Activated effector memory CD4-positive, alpha-beta T cell treated with Interleukin-2 at 50 U/mL for 16 hours (primary cell): ENCODE measurements at places on chromosomes 6 and 20.

DNA sequence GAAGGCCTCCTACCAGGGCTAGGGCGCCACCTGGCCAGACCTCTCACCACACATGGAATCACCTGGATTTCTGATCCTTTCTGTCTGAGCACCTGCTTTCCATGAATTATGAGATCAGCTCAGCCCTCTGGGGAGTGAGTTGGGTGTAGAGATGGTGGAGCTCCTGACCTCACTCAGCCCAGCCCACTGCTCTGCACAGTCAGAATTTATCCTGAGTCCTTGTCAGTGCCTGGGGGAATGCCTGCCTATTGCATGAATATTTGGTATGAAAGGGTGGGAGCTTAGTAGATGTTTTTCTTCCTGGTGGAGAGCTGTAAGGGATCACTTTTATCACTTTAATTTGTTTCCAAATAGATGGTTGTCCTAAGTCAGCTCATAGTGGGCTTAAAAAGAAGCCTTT, 47.5 kb downstream of the DTD1 start:
- DNase-seq, result no peak

- DNase-seq, result no peak
Observed at GRCh38 chr6:284486-284885, 7.8 kb upstream of the DUSP22 start.

- no peak for DNase-seq
Observed at GRCh38 chr6:143507358-143508145, 4.0 kb downstream of the FUCA2 start.

DNA sequence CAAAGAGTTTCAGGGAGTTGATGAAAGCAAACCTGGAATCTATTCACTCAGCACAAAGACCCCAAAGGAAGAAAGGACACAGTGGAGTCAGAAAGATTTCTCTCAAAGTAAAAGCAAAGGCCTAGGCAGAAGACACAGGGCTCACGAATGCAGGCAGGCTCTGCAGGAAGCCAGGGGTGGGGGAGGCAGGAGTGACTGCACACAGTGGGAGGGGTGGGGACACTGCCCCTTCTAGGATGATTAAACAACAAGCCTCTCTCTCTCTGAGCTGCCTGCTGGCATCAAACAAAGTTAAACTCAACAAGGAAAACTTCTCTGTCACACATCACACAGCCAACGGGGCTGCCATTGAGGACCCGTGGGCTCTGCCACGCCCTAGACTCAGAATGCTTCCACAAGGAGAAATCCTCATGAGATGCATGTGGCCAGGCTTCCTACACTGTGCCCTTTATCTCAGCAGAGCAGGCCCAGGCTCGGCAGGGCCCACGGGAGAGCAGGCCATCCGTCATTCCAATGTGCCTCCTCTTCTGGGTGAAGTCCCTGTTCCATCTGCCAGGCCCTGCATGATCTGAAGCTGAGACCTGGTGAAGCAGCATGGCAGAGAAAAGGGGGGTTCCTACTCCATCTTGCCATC, 70.1 kb downstream of the RAMACL start:
- no peak for DNase-seq

DNA sequence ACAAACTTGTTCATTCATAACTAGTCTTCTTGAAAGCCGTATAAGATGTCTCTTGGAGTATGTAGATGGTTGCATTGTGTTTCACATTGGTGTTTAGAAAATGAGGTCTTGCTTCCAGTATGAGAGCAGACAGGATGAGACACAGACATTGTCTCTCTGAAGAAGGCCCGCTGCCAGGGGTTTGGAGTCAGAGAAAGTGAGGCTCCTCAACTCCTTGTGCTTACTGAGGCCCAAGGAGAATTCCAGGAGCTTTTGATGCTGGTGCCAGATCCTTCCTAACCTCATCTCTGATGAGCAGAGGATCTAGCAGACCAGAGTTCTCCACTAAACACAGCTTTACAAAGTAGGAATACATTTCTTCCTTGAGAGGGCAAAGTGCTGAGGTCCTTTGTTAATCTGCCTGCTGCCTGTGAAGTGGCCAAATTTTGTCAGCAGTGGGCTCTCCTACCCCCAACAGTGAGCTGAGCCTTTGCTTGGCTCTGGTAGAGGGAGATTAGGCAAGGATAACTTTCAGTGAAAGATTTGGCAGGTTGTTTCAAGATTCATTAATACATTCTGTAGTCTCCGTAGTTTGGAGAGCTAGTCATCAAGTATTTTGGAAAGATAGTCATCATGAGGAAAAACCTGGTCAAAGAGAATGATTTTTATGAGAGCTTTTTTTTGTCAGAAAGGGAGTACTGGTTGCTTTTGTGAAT, 9.7 kb downstream of the MAPRE1 start:
- no peak for DNase-seq

- no peak for DNase-seq
Observed at GRCh38 chr20:47188540-47188939, 168.0 kb downstream of the ZMYND8 start.
